ENCODE measurements at places on chromosomes 1 and 21. TPM values are rescaled to one million over a fixed set of nuclear protein-coding genes. Genes with fewer than 3 reads are reported as not detected.

The CNTN2 gene
- total RNA-seq: 23.4 TPM

The ALX3 gene
- total RNA-seq: not detected

The PRKCZ gene
- 53.1 TPM for total RNA-seq

The TLR5 gene
- total RNA-seq: 0.49 TPM

The CFAP74 gene
- total RNA-seq: 0.25 TPM

The DNASE2B gene
- total RNA-seq: not detected

The TMPRSS3 gene
- not detected for total RNA-seq

The RPTN gene
- not detected for total RNA-seq

The RCSD1 gene
- 3.9 TPM for total RNA-seq

The S1PR1 gene
- total RNA-seq: 20.7 TPM

The SMCP gene
- total RNA-seq: not detected

The LRRN2 gene
- 11.8 TPM for total RNA-seq

The TFF3 gene
- not detected for total RNA-seq

The RBM11 gene
- total RNA-seq: 5.9 TPM

The COL9A2 gene
- total RNA-seq: 6.9 TPM

The TM2D1 gene
- 54.6 TPM for total RNA-seq

The L1TD1 gene
- under 0.01 TPM for total RNA-seq

The HSPA13 gene
- 122 TPM for total RNA-seq

The KLF17 gene
- total RNA-seq: under 0.01 TPM

The SHISA4 gene
- 17.2 TPM for total RNA-seq

The PYCR2 gene
- total RNA-seq: 11.6 TPM

The HEATR1 gene
- 37.6 TPM for total RNA-seq

The TRNP1 gene
- 12.0 TPM for total RNA-seq

The CRNN gene
- not detected for total RNA-seq

The MAP3K21 gene
- total RNA-seq: 3.2 TPM

All from temporal lobe (tissue), 4 donors.